ENCODE measurements at places on chromosomes 2 and 18.

- no peak for DNase-seq
Observed at GRCh38 chr2:6771634-6772611, 93.8 kb downstream of the CMPK2 start.

GRCh38 chr2:215526341-215526740 is 90.5 kb upstream of the FN1 start:
- no peak for DNase-seq

- no peak for DNase-seq
Observed at GRCh38 chr2:134623046-134623445, 95.8 kb downstream of the TMEM163 start.

DNA sequence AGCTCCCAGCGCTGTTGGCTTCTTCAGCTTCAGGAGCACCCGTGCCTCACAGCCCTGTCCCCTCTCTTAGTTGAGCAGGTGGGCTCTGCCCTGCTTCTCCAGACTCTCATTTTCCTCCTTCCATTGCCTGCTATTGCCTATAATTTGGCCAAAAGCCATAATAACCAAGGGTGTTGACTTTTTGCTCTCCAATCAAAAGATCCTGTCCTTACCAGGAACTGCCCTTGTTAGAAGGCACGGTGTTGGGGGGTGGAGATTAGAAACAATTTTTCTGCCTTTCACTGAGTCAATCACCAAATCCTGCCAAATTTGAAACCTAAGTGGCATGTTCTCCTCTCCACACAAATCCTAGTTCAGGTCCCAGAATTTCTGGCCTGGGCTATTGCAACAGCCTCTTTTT is 16.7 kb upstream of the PDIA6 start:
- no peak for DNase-seq

DNA sequence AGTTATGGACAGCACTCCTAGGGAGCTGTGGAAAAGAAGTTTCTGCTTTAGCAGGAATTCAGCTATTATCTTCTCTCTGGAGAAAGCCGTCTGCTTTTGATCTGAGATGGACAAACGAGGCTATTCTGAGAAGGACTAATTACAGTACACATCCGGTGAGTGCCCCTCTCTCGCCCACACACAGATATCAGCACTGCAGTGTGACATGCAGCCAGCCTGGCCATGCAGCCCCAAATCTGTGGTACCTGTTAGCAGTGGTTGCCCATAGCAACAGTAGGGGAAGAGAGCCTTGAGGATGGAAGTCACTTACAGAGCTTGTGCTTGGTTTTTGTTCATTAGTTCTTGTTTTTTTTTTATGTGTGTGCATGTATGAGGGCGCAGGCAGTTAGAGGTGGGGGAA is 73.9 kb upstream of the TRIB2 start:
- no peak for DNase-seq

DNA sequence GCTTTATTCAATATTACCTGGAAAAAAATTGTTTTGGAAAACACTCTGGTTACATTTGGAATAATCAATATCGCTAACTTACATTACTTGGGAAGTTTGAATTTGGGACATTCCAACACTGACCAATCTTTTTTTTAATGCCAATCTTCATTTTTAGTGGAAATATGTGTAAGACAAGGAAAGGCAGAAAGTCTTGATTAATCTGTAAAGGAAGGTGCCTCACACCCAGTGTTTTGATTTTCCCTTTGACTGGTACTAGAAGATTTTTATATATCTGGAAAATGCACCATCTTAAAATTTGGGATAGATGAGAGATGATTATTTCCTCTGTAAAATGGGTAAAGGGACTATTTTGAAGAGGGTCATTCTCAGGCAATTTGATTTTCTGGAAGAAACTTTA is 879.2 kb upstream of the ZEB2 start:
- DNase-seq: no peak

DNA sequence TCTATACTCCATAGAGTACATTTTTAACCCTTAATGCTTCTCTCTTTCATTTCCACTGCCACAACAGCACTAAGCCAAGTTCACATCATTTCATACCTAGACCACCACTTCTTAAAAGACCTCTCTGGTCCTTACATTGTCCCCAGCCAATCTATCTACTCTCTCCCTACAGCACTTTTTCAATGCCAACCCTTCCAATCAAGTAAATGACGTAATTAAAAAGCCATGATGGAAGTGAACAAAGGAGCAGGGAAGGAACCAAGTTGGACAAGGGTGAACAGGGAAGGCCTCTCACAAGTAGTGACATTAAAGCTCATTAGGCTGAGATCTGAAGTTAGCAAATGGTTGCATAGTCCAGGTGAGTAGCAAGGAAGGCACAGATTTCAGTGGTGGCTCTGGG is 195.1 kb upstream of the CCDC150 start:
- no peak for DNase-seq

DNA sequence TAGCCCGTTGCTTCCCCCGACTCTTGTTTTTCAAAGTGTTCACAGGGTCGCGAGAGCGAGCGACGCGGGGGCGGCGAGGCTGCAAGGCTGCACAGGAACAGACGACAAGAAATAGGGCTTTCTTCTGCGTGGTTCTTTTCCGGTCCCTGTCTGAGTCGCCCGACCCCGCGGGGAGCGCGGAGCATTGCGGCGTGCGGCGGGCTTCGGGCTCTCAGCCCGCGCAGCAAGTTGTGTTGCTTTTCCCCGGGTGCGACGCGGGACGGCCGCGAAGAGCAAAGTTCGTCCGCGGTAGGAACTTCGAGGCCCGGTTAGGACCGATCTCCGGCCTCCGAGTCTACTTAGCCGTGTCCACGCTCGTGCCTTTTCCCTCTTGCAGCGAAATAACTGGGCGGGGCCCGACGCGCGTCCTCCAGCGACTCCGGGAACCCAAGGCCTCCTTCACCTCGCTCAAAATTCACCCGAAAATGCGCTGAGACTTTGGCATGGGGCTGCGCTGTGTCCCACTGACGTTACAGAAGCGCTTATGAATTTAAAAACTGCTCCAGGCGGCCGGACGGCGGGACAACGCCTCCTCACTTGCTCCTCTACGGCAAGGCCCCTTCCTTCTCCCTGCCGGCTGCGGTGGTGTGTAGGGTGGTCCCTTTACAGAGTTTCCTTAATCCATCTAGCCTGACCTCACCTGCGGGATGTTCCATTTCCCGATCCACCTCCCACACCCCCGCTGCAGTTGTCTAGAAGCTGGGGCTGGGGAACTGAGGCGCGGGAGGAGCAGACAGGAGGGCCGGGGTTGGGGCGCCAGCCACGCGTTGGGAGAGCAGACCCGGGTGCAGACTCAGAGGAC is 1.5 kb upstream of the BCL2L11 start:
- DNase-seq: peak; percentile 80

- DNase-seq: no peak
Observed at GRCh38 chr2:65999796-66000195, 435.1 kb upstream of the MEIS1 start.

DNA sequence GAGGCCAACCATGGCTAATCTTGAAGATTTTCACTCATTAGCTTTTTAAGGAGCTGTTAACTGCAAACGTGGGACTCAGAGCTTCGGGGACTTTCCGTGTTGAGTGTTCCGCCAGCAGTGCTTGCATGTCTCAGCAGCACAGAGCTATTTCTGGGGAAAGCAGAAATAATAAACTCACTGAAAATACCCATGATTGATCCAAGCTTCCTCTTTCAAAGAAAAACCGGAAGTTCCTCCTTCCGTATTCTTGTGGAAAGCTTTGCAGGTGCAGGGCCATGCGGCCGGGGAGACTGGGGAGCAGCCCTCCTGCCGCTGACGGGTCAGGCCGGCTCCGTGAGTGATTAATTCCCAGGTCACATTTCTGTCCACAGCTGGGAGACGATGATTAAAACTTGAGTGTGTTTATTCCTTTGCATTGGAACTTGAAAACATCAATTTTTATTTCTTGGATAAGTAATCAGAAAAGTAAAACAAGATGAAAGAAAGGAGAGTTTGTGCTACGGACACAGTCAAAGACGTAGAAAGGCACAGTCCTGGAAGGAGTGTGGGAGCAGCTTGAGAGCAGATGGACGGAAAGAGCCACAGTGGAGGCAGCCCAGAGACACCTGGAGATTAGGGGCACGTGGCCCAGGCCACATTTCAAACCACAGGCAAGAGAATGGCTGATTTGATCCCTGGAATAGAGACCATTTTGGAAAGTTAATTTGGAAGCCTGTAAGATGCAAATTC is 54.2 kb upstream of the CTDP1 start:
- no peak for DNase-seq

DNA sequence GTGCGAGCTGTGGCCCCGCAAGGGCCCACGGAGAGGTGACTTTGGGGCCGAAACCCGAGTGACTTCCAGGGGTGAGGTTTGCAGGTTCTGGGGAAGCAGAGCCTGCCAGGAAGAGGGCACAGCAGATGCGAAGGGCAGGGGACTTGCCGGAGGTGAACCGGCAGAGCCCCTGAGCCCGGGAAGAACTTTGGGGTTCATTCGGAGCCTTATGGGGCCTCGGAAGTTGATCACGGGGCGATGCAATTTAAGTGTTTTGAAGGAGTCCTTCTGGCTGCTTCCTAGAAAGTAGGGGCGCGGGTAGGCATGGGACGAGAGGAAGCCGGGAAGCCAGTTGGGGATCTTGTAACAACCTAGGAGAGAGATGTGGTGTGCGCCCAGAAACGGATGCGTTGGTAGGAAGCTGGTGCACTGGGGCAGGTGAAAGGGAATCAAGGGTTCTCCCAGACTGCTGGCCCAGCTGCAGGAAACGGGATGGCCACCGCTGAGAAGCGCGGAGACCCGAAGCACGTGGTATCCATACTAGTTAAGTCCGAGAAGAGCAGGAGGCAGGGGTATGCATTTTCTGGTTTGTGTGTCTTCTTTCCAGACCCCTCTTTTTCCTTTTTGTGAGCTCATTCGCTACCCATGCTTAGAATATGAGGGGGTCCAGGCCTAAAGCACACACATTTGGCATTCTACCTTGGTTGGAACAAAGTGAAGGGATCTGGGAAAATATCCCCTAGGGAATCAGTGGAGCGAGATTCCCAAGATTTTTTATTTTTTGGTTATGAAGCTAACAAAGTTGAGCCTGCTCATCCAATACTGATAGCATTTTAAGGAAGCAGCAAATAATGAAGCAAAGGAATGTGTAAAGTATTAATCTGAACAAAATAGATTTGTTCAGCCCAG is 758 bp downstream of the SCLY start:
- no peak for DNase-seq

- DNase-seq: no peak
Observed at GRCh38 chr2:197677483-197677882, 2.1 kb upstream of the RFTN2 start.

GRCh38 chr2:238009563-238009962 is 42.7 kb downstream of the UBE2F start:
- DNase-seq: no peak

DNA sequence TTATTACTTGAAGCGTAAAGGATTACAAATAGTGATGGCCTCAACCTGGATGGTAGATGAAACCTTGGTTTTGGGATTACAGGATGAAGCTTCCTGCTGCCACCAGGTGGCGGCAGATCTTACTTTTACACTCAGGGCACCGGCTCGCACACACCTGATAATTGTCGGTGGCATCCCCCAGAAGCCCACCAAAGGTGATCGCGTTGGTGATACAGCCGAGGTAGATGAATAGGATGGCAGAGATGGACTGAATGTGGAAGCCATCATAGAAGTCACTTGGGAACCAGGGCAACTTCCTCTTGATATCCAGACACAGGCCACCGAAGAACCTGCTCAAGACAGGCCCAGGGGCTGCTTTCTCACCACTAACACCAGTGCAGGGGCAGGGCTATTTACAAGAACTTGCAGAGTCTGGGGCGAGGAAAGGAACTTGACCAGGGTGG is 51.8 kb downstream of the MTHFD2 start:
- no peak for DNase-seq

DNA sequence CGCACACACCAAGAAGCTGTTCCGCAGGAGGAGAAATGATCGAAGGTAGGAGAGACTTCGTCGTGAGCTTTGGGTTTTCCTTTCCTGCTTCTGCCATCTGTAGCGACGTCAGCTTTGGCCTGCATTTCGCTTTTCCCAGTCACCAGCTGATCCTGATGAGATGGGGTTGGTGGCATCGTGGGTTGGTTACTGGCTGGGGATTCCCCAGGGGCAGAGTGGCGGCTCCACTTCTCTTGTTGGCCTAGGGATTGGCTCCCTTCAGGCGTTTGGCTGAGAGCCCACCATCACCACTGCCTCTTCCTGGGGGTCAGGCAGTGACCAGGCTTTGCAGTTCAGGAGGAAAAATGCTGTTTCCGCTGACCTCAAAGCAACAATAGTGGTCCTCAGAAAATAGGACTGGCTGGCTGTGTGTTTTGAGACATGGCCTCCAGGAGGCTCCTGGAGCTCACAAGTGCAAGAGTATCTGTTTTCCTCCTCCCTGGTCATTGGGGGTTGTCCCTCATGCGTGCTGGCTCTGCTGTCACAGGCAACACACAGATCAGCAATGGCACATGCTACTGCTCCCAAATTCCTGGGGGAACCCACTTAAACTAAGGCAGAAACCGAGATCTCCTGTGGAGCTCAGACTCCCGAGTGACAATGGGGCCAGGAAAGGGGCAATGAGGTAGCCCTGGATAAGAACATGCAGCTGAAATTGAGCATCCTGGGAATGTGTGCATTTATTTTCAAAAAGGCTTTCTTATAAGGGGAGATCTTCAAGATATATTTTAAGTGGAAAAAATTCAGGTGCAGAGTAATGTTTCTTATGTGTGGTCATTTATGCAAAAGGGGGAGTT is 173.0 kb downstream of the CTIF start:
- DNase-seq: no peak

DNA sequence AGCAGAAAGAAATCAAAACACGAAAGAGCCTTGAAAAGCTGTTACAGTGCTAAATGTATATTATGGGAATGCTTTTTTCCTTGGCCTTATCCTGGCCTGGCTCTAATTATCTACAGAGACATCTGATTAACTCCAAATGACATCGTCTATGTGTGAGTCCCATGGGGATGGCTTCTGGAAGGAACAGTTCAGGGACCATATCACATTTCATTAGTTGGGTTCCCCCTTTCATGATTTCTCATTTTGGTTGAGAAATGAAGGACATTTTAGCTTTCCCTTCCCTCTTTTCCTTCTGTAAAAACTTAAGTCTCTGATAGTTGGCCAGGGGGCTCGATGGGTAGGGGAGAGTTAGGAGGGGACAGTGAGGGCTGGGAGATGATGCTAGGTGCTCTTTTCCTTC is 116.7 kb downstream of the PRKCE start:
- DNase-seq: no peak

DNA sequence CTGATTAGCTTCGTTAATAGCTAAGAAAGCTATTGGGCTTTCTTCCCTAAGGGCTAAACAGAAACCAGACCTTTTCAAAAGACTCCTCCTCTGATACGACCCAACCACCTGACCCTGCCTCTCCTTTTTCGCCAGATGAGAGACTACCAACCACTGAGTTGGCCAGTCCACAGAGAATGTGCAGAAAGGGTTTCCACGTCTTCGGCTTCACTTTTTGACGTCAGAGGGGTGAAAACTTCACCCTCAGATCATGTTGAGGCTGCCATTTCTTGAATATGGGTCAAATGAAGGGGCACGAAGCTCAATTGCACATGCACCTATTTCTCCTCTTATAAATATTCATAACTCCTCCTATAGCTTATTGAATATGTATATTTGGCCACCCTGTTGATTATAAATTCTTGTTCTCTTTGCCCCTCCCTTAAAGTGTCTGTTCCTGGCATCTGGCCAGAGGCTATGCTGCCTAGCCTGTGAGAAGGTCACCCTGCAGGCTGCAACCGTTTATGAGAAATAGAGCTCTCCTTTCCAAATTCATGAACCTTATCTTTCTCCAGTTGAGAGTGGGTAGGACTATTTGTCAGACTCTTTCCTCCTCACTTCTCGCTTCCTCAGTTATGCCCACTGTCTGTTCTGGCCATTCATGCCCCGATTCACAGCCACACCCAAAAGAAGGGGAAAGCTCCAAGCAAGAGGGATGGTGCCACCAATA is 301.6 kb downstream of the STK39 start:
- no peak for DNase-seq

Data from Right ventricle myocardium inferior (tissue), 1 donor.